Immature natural killer cell (primary cell): ENCODE measurements at places on chromosomes 12 and 14. TPM values are rescaled to one million over a fixed set of nuclear protein-coding genes. Genes with fewer than 3 reads are reported as not detected.
A peak's percentile ranks its signal among the peaks of the same experiment; 100 is the strongest.

DNA sequence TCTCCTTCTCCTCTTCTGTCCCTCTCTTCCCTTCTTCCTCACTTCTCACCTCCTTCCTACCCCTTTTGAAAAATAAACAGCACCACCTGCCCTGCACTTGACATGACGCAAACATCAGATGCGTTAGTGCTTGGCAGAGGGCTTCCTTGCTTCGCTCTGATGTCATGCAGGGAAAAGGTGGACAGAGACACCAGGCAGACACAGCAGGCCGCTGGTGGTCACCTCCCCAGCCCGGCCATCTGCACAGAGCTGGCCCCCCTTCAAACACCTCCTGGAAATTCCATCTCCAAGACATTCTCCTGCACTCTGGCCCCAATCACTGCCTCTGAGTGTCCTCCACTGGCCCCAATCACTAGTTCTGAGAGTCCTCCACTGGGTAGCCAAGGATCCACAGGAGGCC, 353.6 kb downstream of the MED13L start:
- no peak overlapping the region for H3K4me3 ChIP-seq
- no peaks in the 10 kb centered on the region for H3K36me3 ChIP-seq
- H3K27ac ChIP-seq: no peak overlapping the region
- no peak for DNase-seq

GRCh38 chr12:50195832-50196231, 28.7 kb upstream of the CERS5 start:
- H3K36me3 ChIP-seq: peaks cover 29% of the 10 kb centered on the region

The TSPAN19 gene
- polyA plus RNA-seq: not detected

- no peak overlapping the region for H3K27ac ChIP-seq
- no peak for DNase-seq
- H3K4me1 ChIP-seq: no peaks in the 10 kb centered on the region
- H3K36me3 ChIP-seq: no peaks in the 10 kb centered on the region
- no peak overlapping the region for H3K4me3 ChIP-seq
These were observed 196.8 kb upstream of the NEDD1 start for GRCh38 chr12:96710127-96710745.

The C3AR1 gene
- polyA plus RNA-seq: 10.8 TPM

GRCh38 chr12:109523071-109523470, 45.6 kb downstream of the UBE3B start:
- peaks cover 22% of the 10 kb centered on the region for H3K36me3 ChIP-seq
- no peak for DNase-seq
- peak overlapping the region; percentile 71 for H3K27ac ChIP-seq
- peaks cover 7% of the 10 kb centered on the region for H3K4me1 ChIP-seq

DNA sequence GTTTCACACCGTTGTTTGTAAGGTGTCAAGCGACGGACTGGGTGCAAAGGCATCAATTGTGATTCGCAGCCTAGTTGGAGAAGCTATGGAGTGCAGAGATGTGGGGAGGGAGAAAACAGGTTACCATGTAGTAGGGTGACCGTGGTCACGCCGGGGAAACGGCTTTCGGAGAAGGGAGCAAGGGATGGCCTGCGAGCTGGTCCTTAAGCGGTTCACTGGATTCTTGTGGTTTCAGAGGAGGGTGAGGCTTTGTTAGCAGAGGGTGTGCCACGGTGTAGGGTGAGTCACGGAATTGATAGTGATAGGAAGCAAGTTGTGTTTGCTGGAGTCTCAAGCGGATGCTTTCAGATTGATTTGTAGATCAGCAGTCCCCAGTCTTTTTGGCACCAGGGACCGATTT, 2.3 kb downstream of the PIWIL1 start:
- H3K36me3 ChIP-seq: no peaks in the 10 kb centered on the region
- no peak for DNase-seq
- H3K27me3 ChIP-seq: peaks cover 2% of the 10 kb centered on the region

The RFX4 gene
- polyA plus RNA-seq: not detected

DNA sequence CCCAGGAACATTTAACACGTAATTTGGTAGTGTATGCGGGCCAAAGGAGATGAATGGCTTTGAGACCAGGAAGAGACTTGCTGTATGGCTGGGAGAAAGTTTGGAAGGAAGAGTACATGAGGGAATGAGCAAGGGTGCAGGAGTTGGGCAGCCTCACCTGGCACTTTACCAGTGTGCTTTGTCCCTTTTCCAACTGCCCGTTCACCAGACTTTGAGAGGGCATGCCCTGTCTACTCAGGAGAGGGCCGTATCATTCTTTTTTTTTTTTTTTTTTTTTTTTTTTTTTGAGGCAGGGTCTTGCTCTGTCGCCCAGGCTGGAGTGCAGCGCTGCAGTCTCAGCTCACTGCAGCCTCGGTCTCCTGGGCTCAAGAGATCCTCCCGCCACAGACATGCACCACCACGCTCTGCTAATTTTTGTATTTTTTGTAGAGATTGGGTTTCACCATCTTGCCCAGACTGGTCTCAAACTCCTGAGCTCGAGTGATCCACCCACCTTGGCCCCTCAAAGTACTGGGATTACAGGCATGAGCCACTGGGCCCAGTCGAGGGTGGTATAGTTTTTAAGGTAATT, 6.5 kb downstream of the DYNC1H1 start:
- H3K4me3 ChIP-seq: no peak overlapping the region
- H3K4me1 ChIP-seq: peaks cover 77% of the 10 kb centered on the region
- H3K27me3 ChIP-seq: no peaks in the 10 kb centered on the region
- no peak for DNase-seq
- peaks cover 3% of the 10 kb centered on the region for H3K36me3 ChIP-seq

The FAM90A1 gene
- not detected for polyA plus RNA-seq

GRCh38 chr12:29907461-29907860, 123.7 kb upstream of the TMTC1 start:
- no peak overlapping the region for H3K27ac ChIP-seq
- no peaks in the 10 kb centered on the region for H3K36me3 ChIP-seq
- H3K4me1 ChIP-seq: no peaks in the 10 kb centered on the region
- no peaks in the 10 kb centered on the region for H3K27me3 ChIP-seq
- no peak for DNase-seq

GRCh38 chr12:105922670-105923102, 216.1 kb downstream of the NUAK1 start:
- no peak overlapping the region for H3K27ac ChIP-seq
- no peaks in the 10 kb centered on the region for H3K36me3 ChIP-seq
- no peaks in the 10 kb centered on the region for H3K4me1 ChIP-seq
- H3K4me3 ChIP-seq: no peak overlapping the region
- no peak for DNase-seq

GRCh38 chr12:47811581-47812484, 7.9 kb downstream of the HDAC7 start:
- H3K4me1 ChIP-seq: peaks cover 98% of the 10 kb centered on the region
- peak overlapping the region; percentile 98 for H3K27ac ChIP-seq
- H3K36me3 ChIP-seq: no peaks in the 10 kb centered on the region
- H3K4me3 ChIP-seq: peak overlapping the region; percentile 90
- peaks cover 7% of the 10 kb centered on the region for H3K27me3 ChIP-seq

GRCh38 chr12:10365696-10366405, 24.0 kb downstream of the KLRK1 start:
- no peaks in the 10 kb centered on the region for H3K4me1 ChIP-seq
- DNase-seq: no peak
- H3K36me3 ChIP-seq: peaks cover 34% of the 10 kb centered on the region
- H3K4me3 ChIP-seq: no peak overlapping the region
- H3K27me3 ChIP-seq: peaks cover 8% of the 10 kb centered on the region

DNA sequence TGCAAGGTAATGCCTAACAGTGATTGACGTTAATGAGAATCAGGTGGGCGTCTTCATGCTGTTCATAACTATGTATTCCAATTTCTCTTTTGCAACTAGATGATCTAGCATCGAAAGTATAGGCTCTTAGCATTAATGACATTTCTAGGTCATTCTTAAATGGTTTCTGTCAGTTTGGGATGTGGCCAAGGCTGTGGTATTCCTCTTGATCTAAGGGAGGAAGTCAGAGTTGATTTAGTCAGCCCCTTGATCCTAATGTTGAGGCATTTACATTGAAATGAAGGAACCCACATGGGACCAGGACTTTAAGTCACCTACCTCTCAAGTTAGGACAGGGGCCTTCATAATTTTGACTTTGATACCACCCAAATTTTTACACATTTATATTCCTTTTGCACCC, 448.1 kb downstream of the NPAS3 start:
- no peak for DNase-seq
- no peaks in the 10 kb centered on the region for H3K27me3 ChIP-seq
- H3K36me3 ChIP-seq: no peaks in the 10 kb centered on the region
- no peak overlapping the region for H3K27ac ChIP-seq

The RPS6KA5 gene
- 11.1 TPM for polyA plus RNA-seq
